HEK293T (cell line): ENCODE measurements at places on chromosomes 13 and 19.

DNA sequence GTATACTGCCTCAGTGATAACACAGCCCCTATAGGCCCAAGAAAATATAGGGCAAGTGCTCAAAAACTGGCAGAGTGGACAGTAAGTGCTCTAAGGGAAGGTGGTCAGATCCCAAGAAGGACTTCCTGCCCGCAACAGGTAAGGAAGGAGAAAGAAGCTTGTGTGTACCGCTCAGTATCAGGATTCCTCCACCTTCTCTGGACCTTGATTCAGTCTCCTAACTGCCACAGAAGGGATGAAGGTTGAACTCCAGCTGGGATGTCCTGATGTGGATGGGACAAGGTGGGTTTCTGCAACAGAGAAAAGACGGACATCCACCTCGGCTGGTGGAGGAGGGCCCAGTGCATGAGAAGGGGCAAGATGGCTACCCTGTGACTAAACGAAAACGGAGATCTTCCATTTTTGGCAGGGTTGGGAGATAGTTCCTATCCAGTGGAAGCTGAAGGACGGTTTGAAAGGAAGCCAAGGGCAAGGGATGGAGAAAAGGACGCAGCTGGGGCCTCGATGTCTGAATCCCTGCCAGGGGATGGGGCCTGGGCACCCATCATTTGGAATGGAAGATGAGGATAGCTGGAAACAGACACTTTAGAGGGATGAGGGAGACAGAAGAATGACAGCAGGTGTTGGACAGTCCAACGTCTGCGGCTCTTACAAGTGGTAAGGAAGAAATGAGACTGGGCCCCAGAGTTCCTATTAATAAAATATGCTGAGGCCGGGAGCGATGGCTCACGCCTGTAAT lies 1.3 kb upstream of the ATF5 start:
- DNase-seq, result no peak

- no peak for DNase-seq
These were observed 1194.0 kb downstream of the PCDH9 start for GRCh38 chr13:66036024-66036614.

GRCh38 chr19:30434797-30435594 lies 62.8 kb downstream of the ZNF536 start:
- no peak for DNase-seq

DNA sequence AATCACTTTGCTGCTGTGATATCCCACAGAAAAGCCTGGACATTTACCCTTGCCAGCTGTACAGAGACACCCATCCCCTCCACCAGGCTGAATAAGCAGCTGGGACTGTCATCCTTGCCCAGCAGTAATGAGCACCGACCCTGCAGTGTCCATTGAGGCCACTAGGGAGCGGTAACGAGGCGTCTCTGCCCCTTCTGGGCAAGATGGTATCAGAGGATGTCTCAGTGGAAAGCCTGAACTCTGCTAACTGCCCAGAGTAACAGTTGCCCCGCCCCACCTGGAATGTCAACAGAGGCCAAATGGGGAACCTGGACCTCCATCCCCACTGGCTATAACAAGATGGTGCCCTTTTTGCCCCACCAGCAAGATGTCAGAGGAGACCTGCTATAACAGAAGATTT lies 22.8 kb upstream of the CEACAM20 start:
- peak; percentile 71 for DNase-seq

DNA sequence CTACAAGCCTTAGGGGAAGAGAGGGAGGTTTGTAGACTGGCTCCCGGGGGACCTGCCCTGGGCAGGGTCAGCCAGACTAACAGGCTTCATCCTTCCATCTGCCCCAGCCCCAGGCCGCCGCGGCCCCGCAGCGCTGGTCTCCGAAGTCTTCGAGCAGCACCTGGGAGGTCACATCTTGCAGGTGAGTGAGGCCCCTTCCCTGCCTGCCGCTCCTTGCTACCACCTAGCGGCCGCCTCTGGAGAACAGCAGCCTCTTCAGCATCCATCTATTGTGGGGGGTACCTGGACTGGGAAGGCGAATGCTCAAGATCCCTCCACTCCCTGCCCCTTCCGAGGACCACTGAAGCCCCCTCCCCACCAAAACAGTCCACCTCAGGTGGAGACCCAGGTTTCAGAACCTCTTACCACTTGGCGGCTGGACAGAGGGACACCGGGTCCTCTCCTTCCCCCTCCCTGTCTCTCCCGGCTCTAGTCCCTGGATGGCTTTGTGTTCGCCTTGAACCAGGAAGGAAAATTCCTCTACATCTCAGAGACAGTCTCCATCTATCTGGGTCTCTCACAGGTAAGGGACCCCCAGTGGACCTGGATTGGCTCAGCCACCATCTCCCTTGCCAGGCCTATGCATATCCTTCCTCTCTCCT lies 12.7 kb downstream of the NPAS1 start:
- peak; percentile 68 for DNase-seq

DNA sequence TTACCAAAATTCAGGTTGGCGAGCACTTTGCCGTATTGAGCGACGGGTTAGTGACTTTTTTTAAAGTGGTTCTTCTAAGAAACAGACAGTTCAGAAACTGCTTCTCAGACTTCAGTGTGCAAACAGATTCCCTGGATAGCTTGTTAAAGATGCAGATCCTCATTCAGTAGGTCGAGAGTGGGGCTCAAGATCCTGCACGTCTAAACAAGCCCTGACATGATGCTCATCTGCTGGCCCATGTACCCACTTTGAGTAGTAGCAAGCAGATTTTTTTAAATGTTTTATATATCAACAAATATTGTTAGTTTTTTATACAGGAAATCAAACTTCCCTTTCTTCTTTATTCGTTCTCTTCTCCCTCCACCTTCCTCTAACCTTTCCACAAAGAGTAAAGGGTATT lies 7.3 kb downstream of the METTL21C start:
- DNase-seq, result no peak

DNA sequence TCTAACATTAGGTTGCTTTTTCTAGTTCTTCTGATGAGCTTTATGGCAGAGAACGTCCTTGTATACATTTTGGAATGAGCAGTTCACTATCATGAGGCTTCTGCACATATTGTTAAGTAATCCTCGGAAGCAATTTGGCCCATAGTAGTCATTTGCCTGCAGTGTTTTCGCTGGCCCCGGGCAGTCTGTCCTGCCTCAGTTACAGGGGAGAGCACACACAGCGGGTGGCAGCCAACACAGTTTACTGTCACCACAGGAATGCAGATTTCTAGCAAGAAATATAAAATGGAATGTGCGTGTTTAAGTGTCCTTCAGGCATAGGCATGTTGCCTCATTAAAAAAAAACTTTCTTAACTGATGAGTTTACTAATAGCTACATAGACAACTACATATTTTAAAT lies 71.5 kb upstream of the GJB6 start:
- no peak for DNase-seq

DNA sequence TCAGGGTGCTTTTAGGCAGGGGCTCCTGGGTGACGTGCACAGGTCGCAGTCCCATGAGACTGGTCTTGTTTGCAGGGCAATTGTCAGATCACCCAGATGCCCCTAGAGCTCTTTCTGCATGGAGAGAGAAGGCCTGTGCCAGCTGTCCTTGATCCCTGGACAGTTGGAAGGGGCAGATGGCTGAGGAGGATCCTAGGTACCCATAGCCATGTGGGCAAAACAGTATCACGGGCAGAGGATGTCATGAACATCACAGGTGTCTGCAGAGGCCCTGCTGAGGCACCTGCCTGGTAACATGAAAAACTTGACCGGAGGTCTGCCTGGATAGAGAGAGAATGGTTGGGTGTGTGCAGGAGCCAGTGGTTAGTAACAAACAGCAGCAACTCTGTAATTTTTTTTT lies 99.3 kb downstream of the ZNF536 start:
- no peak for DNase-seq

- no peak for DNase-seq
These were observed 1020.5 kb upstream of the SLC10A2 start for GRCh38 chr13:104086759-104087158.

GRCh38 chr13:29509999-29510589 lies 85.4 kb downstream of the SLC7A1 start:
- DNase-seq, result no peak

GRCh38 chr19:17127671-17128070 lies 52.1 kb downstream of the MYO9B start:
- DNase-seq, result no peak

- no peak for DNase-seq
These were observed 349.5 kb upstream of the MIR17HG start for GRCh38 chr13:90997951-90998350.

DNA sequence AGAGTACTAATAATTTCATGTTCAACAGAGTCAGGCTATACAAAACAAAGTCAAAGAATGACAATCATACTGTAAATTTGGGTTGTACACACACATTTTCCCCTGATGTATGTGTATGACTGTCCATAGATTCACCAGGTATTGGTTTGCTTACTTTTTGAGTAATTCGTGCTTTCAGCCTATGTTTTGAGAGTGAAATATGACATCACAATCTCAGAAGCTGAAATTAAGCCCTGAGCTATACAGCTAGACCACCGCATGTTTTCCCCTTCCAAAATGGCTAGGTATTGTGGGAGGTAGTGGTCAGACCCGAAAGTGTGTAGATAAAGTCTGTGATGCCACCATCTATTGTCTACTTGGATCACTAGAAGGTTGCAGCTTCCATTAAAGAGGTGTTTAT lies 102.8 kb downstream of the KATNAL1 start:
- DNase-seq, result no peak

DNA sequence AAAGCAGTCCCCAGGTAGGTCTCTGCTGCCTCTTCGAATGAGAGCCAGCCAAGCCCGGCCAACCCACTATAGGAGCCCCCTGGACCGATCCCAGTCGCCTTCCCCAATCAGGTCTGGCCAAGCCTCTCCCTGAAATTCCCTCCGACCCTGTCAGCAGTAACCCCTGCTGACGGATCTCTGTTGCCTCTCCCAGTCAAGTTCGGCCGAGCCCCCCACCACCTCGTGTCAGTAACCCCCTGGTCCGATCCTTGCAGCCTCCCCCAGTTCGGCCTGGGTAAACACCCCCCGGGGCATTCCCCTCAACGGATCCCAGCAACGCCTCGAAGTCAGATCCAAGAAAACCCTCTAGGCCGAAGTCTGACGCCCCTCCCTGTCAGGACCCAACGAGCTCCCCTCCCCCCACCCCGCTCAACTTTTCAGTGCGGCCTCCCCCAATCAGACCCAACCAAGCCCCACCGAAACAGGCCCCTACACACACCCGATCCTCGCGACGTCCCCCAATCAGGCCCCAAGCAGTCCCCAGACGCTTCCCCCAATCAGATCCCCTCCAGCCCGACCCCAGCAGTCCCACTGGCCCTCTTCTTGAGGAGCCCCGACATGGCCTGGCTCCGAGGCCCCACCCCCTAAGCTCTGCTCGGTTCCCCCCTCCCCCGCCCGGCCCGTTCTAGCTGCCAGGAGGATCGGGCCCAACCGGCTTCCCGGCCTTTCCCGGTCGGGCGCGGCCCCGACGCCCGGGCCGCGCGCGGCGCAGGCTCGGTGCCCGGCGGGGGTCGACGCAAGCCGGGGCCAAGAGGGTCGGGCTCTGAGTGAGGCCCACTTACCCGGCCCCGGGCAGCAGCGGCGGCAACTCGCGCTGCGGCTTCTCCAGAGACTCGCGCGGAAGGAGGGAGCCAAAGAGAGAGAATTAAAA lies 1.8 kb downstream of the TNPO2 start:
- DNase-seq, result peak; percentile 56

GRCh38 chr13:104098421-104098820 lies 1032.2 kb upstream of the SLC10A2 start:
- DNase-seq, result no peak

DNA sequence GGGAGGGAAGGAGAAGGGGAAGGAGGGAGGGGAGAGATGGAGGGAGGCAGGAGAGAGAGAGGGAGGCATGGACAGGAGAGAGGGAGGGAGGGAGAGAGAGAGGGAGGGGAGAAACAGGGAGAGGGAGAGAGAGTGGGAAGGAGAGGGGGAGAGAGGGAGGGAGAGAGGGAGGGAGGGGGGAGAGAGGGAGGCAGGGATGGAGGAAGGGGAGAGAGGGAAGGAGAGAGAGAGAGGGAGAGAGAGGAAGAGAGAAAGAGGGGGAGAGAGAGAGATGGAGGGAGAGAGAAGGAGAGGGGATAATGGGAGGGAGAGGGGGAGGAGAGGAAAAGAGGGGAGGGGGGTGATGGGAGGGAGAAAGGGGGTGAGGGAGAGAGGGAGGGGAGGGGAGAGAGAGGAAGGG lies 86.8 kb upstream of the VSTM2B start:
- DNase-seq, result no peak

- DNase-seq, result no peak
These were observed 38.1 kb downstream of the RUBCNL start for GRCh38 chr13:46348961-46349360.

DNA sequence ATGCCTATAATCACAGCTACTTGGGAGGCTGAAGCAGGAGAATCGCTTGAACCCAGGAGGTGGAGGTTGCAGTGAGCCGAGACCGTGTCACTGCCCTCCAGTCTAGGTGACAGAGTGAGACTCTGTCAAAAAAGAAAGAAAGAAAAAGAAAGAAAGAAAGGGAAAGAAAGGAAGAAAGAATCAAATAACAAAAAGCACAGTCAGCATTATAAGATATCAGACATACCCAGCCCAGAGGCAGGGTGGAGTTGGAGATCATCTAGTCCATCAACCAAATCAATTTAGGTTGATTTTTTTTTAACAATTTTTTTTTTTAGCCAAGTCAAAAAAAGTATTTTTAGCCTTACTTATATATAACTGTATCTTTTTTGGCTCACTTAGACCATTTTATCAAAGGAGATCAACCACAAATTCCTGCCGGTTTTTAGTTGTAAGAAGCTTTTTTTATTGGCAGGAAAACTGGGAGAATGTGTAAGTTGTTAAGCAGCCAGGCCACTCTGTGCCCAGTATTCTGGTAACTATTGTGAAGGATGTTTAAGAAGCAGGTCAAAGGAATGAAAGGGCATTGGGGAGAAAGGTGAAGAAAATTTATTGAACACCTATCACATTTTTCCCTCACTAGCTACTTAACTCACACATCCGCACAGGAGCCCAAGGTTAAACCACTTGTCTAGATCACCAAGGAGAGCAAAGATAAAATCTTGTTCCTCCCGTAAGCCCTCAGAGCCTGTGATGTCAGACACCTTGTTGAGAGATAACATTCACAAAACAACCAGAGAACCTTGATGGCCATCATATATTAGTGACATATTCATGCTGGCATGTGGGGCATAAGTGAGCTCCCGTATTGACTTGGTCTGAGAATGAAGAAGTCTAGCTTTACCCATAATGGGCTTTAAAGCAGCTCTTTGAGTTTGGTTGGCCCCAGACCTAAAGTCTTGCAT lies 91.8 kb downstream of the COL4A2 start:
- no peak for DNase-seq

GRCh38 chr13:43662976-43663375 lies 123.8 kb downstream of the ENOX1 start:
- no peak for DNase-seq

- no peak for DNase-seq
These were observed 533.5 kb upstream of the SGCG start for GRCh38 chr13:22647156-22647850.
